ENCODE measurements at places on chromosomes 7 and 10.

DNA sequence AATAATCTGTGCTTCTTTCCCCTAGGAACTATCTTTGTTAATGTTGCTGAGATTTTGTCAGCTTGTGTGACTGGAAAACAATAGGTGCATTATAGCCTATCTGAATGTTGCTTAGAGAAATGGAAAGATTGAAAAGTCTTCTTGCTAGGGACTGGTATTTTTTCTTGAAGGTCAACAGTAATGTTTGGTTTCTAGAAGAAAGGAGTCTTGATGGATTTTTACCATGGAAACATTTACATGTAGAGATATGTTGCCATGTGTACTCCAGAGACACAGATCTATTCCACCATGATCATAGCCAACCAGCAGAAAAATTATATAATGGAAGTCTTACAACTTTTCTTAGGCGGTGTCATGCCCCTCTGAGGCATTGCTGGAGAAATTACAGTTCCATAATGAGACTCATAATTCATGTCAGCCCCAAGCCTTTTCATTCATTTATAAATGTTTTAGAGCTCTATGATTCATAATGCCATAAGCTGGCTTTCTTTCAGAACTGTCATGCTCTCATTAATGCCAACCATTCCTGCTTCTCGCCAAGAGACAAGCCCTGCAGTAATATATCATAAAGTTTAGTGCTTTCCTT, 175.1 kb upstream of the PTPRZ1 start:
- DNase-seq = no peak

GRCh38 chr7:82348251-82348650, 95.3 kb downstream of the CACNA2D1 start:
- no peak for DNase-seq

- no peak for DNase-seq
Measured at GRCh38 chr10:35611750-35612149, 6.6 kb downstream of the GJD4 start.

- DNase-seq = no peak
Measured at GRCh38 chr10:70578371-70578947, 24.1 kb downstream of the PRF1 start.

GRCh38 chr7:96052860-96053470, 268.9 kb downstream of the SLC25A13 start:
- DNase-seq = peak; percentile 26

DNA sequence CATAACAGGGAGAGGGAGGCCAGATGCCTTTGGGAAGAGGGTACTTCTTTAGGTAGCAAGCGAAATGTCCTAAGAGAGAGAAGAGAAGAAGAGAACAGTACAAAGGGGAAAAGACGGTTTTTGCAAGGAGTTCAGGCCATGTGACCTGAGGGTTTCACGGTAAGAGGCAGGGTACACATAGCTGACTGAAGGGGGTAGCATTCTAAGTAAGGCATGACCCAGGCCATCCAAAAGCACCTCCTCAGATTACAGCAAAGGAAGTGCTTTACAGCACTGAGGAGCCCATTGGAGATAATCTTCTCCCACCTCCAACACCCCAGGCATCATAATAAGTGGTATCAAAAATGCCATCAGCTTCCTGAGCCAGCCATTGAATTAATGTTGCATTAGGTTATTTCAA, 258.2 kb upstream of the NPY start:
- DNase-seq = no peak

DNA sequence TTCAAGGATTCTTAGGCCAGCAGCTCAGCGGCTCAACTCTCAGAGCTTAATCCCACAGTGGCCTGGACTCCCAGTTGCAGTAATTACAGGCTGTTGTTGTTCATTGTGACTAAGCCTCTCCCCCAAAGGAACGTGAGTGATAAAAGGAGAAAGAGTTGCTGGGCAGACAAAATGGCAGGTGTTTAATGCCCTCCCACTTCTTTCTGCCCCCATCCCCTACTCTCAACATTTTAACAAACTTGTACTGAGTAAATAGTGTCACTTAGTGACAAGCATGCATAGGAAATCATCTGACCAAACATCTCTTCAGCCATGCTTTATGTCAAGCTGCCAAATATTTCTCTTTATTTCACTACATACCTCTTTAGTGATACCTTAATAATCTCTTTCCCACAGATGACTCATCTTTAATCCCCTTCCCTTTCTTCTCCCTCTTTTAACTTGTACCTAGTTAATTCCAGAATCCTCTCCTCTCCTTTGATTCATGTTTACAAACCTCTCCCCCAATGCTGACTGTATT, 12.4 kb upstream of the MTERF1 start:
- DNase-seq = no peak

DNA sequence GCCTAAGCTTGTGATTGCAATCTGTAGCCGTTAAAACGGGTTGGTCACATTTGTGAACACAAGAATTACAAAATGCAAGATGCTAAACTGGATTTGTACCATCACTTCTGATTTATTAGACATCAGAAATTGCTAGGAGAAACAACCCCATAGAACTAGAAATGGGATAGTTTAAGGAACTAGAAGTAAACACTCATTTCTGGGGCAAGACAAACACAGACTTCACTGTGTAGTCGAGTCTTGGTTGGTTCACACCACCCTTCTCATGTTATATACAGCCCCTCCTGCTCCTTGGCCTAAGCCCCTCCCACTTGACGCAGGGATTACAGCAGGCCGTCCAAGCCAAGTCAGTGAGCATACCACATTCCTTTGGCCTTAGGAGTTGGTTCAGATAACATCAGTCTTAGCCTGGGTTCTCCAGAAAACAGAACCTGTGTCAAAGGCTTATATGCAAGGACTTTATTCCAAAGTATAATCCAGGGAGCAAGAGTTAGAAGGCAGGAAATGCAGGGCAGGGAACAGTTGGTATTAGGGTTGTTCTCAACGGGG, 2.0 kb upstream of the NRAP start:
- no peak for DNase-seq

Measured in NCI-H2029 treated with DMSO at 0.1 percent for 48 hours (cell line).